HAP-1 (cell line): ENCODE measurements at places on chromosomes 4 and X.

DNA sequence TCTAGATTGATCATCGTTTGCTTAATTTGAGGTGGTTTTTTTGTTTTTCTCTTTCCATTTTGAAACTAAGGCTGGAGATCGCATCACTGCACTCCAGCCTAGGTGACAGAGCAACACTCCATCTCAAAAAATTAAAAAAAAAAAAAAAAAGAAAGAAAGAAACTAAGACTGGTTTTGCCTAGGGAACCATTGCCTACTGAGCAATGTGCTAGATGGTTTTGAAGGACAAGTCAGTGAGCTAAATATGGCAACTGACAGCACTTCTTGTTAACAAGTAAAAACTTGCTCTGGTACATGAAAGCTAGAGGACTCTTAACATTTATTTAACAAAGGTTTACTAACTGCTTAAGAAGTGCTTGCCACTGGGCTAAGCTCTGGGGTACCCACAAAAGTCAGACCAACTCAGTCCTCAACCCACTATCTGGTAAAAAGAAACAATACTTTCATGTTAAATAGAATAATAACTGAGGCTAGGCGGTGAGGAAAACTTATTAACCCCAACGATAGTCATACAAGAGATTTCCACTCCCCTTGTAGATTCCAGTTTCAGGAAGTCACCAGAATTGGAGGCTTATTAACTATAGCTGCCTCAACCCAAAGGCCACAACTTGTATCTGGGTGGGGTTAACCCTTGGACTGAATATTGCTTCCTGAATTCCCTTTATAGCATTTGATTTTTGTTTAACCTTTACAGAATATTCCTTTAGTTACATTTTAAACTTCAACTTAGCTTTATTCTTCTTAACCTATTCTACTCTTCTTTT lies 111.6 kb downstream of the FRYL start:
- DNase-seq = no peak

DNA sequence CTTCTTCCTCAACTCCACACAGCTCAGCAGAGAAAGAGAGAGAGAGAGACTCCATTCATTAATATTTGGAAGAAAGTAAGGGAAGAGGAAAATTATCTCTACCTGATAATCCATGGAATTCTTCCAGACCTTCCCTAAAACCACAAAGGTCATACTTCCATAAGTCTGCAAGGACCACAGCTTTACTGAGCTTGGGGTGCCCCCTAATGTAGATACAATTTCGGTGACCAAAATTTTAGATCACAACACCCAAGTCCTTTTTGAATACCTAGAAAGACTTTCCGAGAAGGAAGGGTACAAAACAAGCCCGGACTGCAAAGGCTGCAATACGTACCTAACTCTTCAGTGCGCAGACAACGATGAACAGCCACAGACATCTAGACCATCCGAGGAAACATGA lies 523.9 kb downstream of the GLUD2 start:
- DNase-seq = no peak

GRCh38 chr4:186725469-186726425 lies 2.1 kb upstream of the FAT1 start:
- peak; percentile 77 for DNase-seq

GRCh38 chrX:153671589-153672530 lies 1.8 kb downstream of the PNCK start:
- DNase-seq = no peak

GRCh38 chr4:112523008-112523721 lies 7.2 kb upstream of the NEUROG2 start:
- peak; percentile 78 for DNase-seq

DNA sequence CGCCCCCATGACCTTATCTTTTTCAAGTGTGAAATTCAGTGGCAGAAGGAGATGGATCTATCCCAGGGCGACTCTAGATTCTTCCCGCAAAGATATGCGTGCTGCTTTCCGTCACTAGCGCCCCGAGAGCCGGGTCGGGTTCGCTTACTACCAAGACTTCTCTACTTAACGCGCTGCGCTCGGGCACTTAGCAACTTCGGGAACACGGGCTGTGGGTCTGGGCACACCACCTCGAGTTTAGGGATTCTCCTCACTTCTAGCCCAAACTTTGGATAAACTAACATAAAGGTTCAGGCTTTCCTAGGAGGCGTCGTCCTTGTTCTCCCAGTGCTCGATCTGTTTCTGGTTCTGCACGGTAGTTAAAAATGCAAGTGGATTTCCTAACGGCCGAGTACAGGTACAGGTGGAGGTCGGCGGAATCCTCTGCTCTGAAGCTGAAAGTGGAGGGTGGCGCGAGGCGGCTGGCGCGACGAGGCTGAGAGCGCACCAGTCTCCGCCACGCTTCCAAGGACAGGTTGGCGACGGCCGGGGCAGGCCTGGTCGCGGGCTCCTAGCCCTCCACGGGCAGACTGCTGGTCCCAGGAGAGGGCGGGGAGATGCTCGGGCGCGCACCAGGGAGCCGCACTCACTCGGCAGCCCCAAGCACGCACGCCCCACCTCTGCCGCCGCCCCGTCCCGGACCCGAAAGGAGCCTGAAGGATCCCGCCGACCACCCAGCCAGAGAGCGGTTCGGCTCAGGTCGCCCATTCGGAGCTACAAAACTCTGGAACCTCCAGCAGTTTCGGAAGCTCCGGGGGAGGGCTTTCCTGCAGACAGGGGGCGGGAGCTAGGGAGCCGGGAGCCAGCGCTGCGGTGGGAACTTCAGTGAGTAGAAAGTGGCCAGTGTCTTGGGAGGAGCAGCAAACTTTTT lies 100.8 kb upstream of the TENM3 start:
- peak; percentile 27 for DNase-seq

DNA sequence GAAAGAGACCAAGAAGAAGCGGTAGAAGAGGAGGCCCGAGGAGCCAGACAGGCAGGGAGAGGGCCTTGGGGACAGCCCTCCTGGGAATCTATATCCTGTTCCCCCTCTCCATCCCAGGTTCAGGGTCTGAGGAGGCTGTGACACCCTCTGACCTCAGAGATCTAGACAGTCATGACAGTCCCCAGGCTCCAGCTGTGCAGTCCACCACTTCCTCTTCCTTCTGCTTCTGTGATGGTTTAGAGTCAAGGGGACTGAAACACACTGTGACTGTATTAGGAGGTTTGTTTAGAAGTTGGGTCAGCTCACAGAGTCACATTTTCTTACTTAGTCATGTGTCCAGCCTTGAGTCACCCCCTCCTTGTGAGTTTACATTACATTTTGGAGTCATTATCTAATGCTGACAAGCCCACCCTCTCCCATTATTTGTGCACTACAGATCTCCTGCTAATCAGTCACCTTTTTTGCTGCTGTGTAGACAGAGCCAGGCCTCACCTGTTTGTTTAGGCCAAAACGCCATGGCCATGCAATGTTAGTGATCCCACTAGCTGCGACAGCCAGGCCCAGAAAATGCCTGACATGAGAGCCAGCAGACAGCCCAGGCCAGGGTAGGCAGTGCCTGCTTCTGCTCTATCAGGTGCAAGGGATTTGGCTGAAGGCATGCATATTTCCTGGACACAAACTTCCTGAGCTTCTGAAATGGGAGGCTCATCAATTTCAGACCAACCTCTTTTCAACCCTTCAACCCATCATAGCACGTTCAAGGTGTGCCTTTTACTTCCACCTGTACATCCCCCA lies 26.0 kb downstream of the MANBA start:
- no peak for DNase-seq

DNA sequence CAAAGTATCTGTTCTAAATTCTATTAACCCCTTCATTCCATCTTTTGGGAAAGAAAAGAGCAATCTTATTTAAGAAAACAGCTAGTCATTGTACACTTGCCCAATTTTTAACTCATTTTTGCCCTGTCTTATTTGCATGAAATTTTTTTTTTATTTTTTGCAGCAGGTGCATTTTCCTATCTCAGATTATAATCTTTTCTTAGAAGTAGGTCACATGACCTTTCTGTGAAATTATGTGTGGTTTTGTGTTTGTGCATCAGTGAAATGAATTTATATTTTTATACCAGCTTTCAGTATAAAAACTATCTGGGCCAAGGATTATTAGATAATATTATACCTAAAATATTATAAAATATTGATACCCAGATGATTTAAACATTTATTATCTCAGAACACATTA lies 145.6 kb downstream of the INPP4B start:
- no peak for DNase-seq

- no peak for DNase-seq
These were observed 125.2 kb upstream of the PITX2 start for GRCh38 chr4:110748071-110748470.

DNA sequence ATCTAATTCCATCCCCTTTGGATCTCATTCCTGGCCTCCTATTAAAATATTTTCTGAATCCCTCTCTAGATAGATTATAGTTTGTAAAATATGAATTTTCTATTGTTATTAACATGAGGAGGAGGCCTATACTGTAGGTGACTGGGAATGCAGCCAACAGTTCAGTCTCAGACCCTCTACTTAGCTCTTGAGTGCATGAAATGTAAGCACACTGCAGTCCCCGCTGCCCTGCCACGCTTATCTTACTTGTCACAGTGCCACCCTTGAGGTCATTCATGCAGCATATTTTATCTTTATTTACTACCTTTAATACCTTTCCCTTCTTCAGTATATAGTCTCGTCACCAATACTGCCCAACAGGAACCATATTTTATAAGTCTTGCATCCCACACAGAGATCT lies 151.0 kb downstream of the CAMK2D start:
- no peak for DNase-seq

GRCh38 chrX:139739138-139739537 lies 31.2 kb upstream of the MCF2 start:
- DNase-seq = no peak

DNA sequence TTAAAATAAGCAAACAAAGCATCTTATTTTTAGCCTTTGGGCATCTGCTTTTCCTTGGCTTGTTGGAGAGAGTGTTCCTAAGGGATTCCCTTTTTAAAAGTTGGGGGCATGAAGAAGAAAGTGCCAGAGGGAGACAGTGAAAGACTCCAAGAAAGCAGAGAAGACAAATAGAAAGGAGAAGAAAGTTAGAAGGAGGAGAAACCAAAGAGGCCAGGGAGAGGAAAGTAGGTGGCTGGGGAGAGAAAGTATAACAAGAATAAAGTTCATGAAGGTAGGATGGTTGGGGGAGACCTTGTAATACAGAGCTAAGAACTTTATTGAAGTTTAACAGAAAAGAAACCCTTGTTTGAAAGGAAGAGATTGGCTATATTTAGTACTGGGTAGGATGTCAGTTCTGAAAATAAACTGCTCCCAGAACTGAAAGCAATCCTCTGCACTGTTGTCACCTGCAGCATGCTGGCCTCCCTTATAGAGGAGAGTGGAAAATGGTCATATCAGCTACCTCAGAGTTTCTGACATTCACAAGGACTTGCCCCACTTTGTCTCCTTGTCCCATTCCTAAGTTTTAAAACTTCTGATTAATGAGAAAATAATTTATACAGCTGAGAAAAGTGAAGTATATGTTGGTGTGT lies 125.3 kb upstream of the VAMP7 start:
- DNase-seq = no peak

GRCh38 chr4:158644760-158645159 lies 26.9 kb downstream of the C4orf46 start:
- DNase-seq = no peak

GRCh38 chr4:56424697-56425514 lies 10.5 kb downstream of the PPAT start:
- DNase-seq = peak; percentile 39

DNA sequence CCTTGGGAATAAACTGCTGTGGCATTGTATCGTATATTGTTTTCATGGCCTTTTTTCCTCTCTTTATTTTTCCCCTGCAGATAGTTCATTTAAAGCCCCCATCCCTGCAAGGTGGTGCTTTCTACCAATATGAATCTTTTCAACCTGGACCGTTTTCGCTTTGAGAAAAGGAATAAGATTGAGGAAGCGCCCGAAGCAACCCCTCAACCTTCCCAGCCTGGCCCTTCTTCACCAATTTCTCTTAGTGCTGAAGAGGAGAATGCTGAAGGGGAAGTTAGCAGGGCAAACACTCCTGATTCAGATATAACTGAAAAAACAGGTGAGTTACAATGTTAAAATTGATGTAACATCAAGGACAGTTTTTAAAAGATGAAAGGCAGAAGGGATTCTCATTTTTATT lies 601 bp downstream of the SMARCAD1 start:
- no peak for DNase-seq

DNA sequence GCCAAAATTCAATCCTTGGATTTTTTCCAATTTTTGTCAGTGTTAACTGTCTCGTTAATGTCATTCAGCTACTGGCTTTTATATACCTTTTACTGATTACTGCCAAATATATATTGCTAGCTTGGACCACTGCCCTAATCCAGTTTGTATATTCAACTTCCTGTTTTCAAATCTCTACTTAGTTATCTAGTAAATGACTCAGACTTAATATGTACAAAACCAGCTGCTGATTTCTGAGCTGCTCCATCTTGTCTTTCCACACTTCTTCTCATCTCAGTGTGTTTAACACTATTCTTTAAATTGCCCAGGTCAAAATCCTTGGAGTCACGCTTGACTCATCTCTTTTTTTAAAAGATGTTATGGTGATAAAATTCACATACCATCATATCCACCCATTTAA lies 1196.7 kb downstream of the RAPGEF2 start:
- no peak for DNase-seq

DNA sequence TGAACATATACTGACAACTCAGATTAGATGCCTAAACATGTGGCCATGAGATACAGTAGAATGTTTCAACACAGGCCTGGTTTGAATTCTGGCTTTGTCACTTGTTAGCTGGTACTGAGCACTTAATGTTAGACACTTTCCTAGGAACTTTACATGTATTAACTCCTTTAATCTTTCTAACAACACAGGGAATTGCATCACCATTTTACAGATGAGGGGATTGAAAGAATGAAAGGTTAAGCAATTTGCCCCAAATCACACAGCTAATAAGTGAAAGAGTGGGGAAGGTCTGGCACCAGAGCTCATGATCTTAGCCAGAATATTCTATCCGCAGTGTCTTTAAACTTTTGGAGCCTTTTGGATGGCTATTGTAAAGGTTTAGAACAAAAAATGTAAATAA lies 95.9 kb downstream of the NYX start:
- no peak for DNase-seq

- DNase-seq = peak; percentile 98
These were observed 84.8 kb downstream of the PAK3 start for GRCh38 chrX:111180750-111181240.

DNA sequence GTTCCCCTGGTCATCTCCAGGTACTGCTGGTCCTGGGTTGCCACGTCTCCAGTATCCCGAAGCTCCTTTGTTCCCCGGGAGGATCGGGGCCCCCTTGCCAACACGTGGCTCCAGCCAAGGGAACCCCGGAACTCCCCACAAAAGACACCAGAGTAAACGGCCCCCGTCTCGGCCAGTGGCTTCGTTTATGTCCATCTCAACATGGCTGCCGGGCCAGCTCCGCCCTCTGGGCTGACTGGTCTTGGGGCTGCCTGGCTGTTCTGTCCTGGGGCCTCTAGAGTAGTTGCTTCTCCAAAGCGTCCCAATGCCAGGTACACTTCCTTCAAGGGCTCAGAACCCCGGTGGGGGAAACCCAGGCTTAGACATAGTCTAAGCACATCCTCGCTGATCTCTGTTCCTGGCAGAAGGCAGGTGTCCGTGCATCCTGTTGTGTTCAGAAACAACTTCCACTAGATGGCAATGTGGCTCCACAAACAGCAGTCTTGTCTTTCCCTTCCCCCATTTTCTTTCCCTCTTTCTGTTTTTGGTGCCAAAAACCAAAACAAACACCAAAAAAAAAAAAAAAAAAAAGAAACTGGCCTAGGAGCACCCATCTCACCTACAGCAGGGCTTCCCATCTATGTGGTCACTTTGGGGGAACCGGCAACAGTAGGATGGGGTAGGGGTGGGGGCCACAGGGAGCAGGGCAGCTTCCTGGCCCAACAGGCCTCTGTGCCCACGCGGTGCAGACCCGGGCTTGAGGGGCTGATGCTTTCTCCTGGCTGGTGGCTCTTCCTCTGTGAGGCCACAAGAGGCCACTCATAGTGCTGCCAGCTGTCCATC lies 35.3 kb downstream of the NBDY start:
- DNase-seq = peak; percentile 66
